Effector CD4-positive, alpha-beta T cell (primary cell): ENCODE measurements at places on chromosomes 6 and 20.

DNA sequence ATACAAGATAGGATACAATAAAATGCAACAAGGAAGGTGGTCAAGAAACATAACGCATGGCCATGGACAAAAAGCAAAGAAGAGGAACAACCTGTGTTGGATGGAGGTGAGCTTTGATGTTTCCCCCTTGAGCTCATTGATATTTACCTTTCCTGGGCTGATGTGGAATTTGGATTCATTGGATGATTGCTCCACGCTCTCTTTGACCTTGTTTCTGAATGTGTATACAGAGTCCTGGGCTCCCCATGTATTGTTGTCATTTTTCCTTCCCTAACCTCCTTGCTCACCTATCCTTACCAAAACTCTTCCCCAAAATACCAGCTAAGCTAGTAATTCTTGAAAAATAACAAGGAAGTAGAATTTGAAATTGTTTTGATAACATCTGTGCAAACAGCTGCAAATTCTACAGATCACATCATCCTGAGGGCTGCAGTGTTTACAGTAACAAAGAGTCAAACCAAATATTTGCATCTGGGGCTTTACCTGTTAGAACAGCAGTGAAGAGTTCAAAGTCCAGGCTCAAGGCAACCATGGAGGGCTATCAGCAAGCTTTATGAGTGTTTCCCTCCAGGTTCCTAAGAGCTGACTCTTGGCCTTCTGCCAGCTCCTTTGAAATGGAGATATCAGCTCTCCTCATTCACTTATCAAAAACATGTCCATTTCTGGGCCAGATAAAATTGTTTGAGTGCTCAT lies 214.3 kb upstream of the MARCKS start:
- DNase-seq = no peak

- DNase-seq = peak; percentile 9
Observed at GRCh38 chr6:27251606-27252251, 4.2 kb downstream of the PRSS16 start.

- no peak for DNase-seq
Observed at GRCh38 chr6:518218-518617, 126.7 kb downstream of the IRF4 start.

DNA sequence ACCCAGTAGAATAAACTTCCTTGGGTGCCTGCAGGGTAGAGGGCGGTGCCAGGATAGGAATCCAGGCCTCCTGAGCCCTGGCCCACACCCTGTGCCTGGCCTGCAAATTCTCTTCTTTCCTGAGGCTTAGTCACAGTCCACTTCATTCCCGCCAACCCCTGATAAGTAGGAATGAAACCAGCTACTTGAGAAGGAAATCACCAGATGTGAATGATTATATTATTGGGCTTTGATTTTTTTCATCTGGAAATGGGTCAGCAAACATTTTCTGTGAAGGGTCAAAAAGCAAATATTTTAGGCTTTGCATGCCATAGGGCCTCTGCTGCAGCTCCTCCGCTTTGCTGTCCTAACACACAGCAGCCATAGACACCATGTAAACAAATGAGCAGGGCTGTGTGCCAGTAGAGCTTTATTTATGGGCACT lies 50.2 kb downstream of the STK35 start:
- no peak for DNase-seq

DNA sequence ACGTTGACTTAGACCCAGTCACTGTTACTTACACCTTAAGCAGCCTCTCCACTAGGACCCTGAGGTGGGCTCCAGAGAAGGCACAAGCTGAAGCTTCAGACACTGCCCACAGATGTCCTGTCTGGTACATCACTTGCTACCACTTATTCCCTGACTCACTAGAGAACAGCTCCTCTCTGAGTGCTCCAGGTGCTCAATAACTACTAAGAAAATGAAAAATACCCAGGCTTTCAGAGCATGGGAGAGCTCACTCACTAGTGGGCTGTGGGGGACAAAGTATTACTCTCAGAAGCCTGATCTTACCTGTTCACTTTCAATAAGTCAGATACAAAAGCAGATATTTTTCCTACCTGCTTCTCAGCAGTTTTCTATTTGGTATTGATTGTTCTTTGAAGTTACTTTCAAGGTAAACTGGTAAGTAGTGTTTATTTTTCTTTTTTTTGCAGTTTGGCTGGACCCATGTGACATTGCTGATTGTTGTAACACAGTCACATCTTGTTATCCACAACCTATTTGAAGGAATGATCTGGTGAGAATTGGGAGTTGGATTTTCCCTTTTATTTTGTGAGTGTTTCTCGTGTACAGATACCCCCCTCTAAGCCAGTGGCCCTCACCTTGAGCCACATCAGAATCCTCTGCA lies 55.9 kb downstream of the CDS2 start:
- DNase-seq = no peak

- no peak for DNase-seq
Observed at GRCh38 chr6:167791091-167791779, 35.5 kb upstream of the AFDN start.

- DNase-seq = no peak
Observed at GRCh38 chr20:60581606-60582115, 623.4 kb downstream of the CDH26 start.

DNA sequence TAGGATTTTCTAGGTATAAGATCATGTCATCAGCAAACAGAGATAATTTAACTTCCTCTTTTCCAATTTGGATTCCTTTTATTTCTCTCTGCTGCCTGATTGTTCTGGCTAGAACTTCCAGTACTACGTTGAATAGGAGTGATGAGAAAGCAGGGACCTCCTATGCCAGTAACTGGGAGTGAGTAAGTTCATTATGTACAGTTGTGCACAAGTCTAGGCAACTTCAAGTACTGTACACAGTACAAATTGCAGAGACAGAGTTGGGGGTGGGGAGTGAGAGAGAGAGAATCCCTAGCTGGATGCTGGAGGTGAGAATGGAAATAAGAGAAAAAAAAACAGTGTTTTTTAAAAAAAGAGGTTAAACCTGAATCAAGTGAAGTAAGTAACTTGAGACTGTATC lies 210.2 kb downstream of the MMUT start:
- no peak for DNase-seq

GRCh38 chr6:37657112-37657886 lies 40.4 kb downstream of the MDGA1 start:
- DNase-seq = no peak

GRCh38 chr6:78947529-78947928 lies 80.2 kb downstream of the IRAK1BP1 start:
- no peak for DNase-seq

DNA sequence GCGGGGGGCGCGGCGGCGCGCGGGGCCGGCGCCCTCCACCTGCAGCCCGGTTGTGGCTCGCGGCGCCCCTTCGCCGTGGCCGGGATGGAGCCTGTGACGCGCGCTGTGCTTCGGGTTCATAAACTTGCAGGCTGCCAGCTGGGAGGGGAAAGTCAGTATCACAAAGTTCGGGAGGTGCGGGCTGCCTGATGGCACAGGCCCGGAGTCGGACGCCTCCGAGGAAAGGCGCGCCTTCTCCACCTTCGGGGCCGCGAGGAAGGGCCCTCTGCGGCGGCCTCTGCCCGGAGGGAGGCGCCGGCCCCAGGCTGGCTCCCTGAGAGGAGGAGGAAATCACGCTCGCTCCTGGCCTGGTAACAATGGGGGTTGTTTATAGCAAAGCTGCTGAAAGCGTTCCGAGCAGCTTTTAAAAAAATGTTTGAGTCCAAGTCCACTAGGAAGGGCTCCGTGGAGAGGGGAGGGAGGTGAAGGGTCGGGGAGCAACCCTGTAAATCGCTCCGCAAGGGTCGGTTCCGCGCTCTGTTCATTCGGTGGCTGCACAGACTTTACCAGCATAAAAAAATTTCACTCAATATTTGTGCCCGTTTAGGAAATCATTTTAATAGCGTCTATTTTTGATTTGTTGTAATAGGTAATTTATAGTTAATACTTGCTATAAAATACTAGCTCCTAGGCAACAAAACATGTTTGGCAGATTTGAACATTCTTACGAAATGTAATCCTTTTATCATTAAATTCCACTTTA lies 1.0 kb downstream of the AFDN start:
- peak; percentile 16 for DNase-seq

DNA sequence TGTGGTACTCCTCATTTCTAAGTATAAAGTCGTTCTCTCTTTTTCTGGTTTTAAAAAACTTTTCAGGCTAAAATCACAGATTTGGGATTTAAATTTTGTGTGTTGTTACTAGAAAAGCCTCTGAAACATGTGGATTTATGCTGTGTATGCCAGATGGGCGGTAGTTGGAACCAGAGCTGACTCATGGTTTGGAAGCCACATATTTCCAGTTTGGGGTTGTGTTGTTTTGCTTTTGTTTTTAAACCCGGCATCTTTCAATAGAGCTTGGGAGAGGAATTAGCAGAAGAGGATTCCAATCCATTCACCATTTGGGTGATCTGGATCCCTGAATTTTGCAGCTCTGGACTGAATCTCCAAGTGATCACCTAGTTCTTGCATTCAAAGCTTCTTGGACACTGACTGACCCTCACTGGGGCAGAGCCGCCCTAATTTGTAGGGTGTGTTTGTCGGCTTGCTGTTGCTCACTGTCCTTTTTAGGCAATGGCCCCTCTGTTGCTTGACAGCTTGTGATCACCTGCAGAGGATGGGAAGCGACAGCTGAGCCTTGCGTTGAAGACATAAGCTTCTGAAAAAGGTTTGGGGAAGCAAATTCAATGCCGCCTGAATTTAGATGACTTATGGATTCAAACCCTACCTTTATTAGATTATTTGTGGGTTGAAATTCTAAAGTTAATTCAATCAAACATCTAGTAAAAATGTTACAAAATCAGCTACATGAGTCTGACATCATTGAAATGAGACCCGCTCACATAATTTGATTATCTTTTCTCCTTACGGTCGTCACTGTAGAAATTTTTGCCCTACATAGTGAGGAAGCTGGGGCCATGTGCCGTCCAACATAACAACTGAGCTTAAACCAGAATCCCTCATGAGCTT lies 79.9 kb upstream of the CD83 start:
- DNase-seq = no peak

- no peak for DNase-seq
Observed at GRCh38 chr6:13355999-13356785, 27.9 kb upstream of the TBC1D7 start.

GRCh38 chr6:51934098-51934497 lies 153.3 kb downstream of the PKHD1 start:
- DNase-seq = no peak

DNA sequence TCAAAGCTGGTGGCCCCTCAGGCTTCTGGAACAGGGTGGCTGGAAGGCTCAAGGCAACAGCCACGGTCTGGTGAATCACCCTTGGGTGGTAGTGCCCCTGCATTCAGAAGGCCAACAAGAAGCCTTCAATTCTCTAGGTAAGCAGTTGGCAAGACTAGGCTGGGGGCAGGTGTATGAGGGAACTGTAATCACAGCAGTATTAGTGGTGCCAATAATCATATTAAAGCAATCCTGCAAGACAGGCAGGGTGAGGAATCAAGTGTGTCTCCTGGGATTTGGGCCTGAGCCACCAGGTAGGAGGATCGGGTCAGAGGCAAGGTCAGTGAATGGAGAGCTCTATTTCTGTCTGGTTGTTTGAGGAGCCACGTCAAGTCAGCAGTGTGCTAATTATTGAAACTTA lies 24.9 kb upstream of the SCUBE3 start:
- no peak for DNase-seq

DNA sequence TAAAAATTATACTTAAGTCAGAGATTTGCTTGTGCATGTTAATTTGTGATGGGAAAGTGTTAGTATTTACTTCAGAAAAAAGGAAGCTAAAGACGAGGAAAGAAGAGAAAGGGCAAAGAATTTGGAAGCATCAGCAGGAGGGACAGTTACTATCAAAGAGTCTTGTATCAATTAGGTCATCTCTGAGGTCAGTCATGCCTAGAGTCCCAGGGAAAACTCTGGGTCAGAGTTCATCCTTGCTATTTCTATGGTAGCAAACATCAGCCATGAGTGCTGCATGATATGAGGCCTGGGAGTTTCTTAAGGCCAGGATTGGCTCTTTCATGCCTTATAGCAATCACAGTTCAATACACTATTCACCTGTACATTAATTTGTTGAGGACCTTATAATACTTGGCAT lies 292.9 kb downstream of the FARS2 start:
- DNase-seq = no peak
